ENCODE measurements at places on chromosomes 5 and 9. TPM values are rescaled to one million over a fixed set of nuclear protein-coding genes. Genes with fewer than 3 reads are reported as not detected.

GRCh38 chr9:121809356-121810050, 158.1 kb downstream of the DAB2IP start:
- no peak for DNase-seq

DNA sequence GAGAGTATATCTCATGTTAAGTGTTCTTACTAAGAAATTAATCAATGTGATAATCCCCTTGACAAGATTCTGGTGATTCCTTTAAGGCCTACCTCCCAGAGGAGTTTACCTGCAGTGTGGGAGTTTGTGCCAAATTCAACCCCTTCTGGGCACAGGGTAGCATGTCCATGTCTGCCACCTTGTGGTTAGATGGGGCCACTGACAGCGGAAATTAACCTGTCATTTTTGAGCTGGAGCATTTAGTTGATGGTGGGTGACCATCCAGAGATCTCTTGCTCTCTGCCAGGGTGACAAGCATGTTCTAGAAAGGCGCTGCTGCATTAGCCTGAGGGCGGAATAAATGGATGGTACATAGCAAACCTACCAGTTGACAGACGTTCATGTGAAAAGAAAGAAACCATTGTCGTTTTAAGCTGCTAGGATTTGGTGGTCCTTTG, 132.2 kb downstream of the FBXO4 start:
- DNase-seq = peak; percentile 50

TOR4A gene
- total RNA-seq = 4.3 TPM

ZNG1A gene
- total RNA-seq = 34.8 TPM

DNA sequence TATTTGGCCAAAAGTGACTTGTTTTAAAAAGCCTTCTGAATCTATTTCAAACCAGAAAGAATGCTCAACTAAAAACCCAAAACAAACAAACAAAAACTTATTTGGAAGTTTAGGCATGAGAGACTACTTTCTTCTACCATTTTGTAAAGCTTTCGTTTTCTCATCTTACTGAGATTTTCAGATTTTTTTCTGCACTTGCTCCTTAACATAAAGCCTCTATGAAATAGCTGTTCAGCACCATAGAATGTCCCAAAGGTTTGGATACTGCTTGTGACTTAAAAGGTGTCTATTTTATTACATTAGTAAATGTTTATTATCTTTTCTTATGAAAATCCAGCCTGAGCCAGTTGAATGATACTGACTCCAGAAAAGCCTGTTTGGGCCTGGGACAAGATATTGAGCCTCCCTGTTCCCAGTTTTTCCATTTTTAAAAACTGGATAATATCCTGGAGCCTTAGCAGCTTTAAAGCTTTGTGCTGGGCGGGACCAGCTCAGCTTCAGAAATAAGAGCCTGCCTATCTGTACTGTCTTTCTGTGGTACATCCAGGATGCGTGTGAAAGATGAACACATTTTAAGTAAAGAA, 292.6 kb downstream of the ZSWIM6 start:
- DNase-seq = no peak

RGMB gene
- total RNA-seq = 3.9 TPM

GRCh38 chr9:7316967-7317366, 482.6 kb downstream of the DMAC1 start:
- no peak for DNase-seq

- no peak for DNase-seq
Observed at GRCh38 chr9:130936285-130937117, 2.5 kb downstream of the FIBCD1 start.

GRCh38 chr9:120210274-120210673, 369.7 kb downstream of the CDK5RAP2 start:
- DNase-seq = no peak

DNA sequence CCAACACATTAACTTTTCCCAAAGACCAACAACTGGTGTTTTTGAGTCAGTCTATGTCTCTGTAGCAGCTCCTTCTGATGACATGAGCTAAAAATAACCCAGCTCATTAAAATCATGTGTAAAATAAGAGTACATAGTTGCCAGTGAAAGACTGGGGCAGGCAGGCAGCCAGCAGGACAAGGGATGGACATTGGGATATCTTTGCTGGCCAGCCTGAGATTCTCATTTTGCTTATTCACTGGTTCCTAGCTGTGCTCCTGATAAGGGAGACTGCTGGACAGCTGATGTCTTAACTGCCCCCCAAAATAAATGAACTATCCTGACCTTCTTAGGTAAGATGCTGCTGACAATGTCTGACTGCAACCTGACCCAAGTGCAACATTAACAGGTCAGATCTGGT, 33.9 kb downstream of the EPB41L4B start:
- no peak for DNase-seq

GRCh38 chr9:35340046-35340445, 149.9 kb upstream of the RUSC2 start:
- no peak for DNase-seq

- no peak for DNase-seq
Observed at GRCh38 chr5:126506079-126506478, 82.9 kb downstream of the GRAMD2B start.

TUBB4B gene
- 122 TPM for total RNA-seq

- no peak for DNase-seq
Observed at GRCh38 chr5:168332042-168332441, 40.6 kb downstream of the WWC1 start.

ADGRV1 gene
- 0.12 TPM for total RNA-seq

Measured in activated T-cell treated with anti-CD3 and anti-CD28 coated beads, Interleukin-2, amount 50 U/mL, for 72 hours (primary cell).